ENCODE measurements at places on chromosomes 6 and 20. TPM values are rescaled to one million over a fixed set of nuclear protein-coding genes. Genes with fewer than 3 reads are reported as not detected.

DNA sequence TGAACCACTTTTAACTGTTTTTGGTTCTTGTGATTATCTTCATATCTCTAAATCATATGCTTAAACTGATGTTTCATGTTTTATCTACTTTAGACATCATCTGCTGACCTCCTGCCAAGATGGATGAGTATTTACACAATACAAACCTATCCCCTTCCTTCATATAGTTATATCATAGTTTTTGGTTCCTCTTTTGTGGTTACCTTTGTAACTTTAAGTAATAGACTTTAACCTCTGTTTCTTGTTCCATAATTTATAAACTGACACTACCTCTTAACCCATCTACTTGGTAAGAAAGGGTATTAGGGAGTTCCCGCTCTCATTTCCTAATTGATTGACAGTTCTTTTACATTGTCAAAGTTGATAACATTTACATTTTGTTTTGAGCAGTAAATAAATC, 11.9 kb downstream of the PCMT1 start:
- DNase-seq, result no peak

GRCh38 chr6:4693173-4693970, 82.8 kb upstream of the CDYL start:
- DNase-seq, result no peak

PPP1R16B gene
- under 0.01 TPM for total RNA-seq

DNA sequence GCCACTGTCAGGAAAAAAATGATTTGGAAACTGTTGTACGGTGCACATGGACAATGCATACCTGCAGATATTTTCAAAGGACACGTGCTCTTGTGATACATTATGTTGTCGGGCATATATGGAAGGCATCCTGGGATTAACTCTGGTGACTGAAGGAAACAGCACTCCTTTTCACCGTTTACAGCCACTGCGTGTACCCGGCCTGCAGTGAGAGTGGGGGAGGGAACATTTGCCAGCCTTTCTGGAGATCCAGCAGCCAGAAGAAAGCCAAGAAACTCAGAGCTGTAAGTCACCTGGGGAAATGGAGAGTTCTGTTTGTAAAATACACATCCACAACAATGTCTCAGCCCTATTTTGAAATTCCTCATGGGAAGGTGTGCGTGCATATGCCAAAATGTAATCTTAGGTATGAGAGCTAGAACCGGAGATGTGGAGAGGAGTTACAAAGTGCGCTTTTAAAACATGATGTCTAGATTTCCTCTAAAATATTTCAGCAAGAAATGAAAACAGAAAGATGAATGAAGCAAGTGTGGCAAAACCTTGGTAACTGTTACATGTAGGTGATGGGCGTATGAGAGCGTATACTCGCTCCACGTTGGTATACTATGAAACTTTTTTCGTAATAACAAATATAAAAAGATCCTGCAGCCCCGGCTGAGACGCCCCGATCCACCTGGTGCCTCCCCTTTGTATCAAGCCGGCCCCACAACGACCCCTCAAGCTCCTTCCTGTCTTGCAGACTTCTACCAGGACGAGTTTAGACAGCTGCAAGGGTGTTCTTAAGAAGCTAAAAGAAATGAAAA, 8.6 kb upstream of the FOXF2 start:
- DNase-seq, result no peak

DNA sequence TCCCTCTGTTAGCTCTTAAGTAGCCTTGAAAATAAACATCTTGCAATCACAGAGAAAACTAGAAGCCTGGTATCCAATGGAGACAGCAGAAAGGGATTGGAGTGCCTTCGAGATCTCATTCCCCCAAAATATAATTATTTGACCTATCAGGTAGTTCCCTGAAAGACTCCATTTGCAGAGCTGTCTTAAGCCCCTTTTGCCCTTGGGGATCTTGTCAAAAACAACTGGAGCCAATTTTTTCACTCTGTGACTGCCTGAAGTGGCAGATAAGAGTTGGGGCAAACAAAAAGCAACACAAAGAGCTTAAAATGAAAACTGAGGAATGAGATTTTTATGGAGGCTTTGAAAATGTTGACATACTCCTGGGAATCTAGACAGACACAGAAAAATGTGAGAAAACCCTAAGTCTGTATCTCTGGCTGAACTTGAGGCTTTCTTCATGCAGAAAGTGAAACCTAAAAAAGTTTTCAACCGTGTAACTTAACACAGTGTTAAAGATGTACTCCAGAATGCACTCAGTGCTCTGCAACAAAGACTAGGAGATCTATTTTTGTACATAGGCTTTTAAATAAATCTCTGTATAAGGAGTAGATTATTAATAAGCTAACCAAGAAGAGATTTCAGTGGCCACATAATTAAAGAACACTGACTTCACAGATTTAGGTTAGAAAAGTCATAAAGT, 971.1 kb upstream of the MAN1A1 start:
- DNase-seq, result no peak

SMIM28 gene
- not detected for total RNA-seq

DNA sequence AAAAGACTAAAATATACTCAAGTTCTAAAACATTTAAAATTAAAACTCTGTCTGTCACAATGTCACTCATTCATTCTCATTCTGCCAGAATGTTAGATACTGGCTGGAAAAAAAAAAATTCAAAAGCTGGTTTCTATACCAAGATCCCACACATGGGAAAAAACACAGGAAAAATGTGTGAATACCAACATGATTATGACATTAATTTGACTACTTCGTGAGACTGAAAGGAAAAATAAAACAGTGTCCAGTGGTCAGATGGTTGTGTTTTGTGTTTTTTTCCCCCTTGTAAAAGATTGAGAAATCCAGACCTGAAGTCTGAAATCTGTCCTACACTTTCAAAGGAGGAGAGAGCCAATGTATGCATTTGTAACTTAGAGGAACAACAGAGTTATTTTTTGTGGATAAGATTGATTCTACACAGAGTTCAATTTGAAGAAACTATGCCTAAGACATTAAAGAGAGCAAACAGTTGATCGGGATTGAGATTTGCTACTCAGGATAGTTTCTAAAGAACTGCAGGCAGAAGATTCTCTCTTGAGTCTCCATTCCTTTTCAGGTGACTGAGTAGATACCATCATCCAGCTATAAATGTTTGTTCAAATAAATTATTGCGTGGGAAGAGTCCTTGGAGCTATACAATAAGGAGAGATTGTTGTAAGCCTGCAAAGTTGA, 39.2 kb upstream of the TXLNB start:
- DNase-seq, result no peak

VWA7 gene
- 0.34 TPM for total RNA-seq

NOX3 gene
- not detected for total RNA-seq

- DNase-seq, result no peak
These were observed 475.3 kb upstream of the NRSN1 start for GRCh38 chr6:23650676-23651075.

RCAN2 gene
- total RNA-seq, result 2.0 TPM

DNA sequence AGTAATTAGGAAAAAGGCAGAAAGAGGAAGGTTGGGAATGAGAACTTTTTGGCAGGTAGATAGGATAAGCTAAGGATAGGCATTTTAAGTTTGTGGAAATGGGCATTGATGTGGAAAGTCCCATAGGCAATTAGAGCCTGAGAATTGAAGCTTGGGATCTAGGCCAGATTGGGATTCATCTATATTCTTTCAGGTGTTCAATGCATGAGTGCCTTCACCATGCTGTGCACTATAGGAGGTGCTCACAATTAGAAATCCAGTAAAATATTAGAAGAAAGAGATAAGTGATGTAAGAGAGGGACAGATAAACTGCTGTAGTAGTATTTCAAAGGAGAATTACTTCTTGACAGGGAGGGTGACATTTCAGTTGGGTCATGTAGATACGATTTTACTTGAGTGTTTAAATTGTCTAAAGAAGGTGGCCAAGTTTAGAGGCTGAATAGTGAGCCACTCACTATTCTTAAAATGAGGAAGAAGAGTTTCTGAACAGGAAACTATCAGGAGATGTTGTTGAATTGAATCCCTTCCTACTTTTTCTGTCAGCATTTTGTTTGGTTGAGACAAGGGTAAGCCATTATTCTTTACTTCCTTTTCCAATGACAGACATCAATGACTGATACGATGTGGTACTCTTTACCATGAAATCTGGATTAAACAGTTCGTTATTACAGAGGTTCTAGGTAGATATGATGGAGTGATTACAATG, 31.0 kb upstream of the CTAGE9 start:
- DNase-seq, result no peak

PNPLA1 gene
- total RNA-seq, result not detected

NOTCH4 gene
- 2.3 TPM for total RNA-seq

- no peak for DNase-seq
These were observed 26.0 kb downstream of the PTPRA start for GRCh38 chr20:2899243-2899642.

- peak; percentile 67 for DNase-seq
These were observed 33.4 kb upstream of the SLC22A1 start for GRCh38 chr6:160088069-160088783.

MTRF1L gene
- total RNA-seq, result 23.5 TPM

GTF3C6 gene
- total RNA-seq, result 170 TPM

- peak; percentile 48 for DNase-seq
These were observed 21.8 kb upstream of the NAA20 start for GRCh38 chr20:19995220-19995863.

OR2J3 gene
- total RNA-seq, result not detected

GRCh38 chr6:157273756-157274470, 49.4 kb downstream of the TMEM242 start:
- peak; percentile 77 for DNase-seq

- no peak for DNase-seq
These were observed 42.2 kb downstream of the VSTM2L start for GRCh38 chr20:37945091-37945547.

DNA sequence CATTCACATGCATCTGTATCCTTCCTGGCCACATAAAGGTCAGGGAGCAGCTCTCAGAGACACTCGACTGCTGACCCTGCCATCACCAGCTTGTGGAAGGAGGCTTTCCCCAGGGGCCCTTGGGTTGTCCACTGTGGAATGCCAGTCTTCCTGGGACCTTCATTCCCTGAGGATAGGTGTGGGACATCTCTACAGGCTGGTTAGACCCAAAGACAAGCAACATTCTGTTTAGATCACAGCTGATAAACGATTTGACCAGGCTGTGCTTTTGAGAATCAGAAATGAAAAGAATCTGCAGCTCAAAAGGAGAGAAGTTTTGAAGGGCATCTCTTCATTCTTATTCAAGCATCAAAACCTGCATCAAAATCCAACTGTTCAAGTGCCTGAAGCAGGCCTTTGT, 18.2 kb upstream of the SH3BGRL2 start:
- no peak for DNase-seq

Measured in Daoy (cell line).